A549 (cell line): ENCODE measurements at places on chromosomes 12 and 14.

DNA sequence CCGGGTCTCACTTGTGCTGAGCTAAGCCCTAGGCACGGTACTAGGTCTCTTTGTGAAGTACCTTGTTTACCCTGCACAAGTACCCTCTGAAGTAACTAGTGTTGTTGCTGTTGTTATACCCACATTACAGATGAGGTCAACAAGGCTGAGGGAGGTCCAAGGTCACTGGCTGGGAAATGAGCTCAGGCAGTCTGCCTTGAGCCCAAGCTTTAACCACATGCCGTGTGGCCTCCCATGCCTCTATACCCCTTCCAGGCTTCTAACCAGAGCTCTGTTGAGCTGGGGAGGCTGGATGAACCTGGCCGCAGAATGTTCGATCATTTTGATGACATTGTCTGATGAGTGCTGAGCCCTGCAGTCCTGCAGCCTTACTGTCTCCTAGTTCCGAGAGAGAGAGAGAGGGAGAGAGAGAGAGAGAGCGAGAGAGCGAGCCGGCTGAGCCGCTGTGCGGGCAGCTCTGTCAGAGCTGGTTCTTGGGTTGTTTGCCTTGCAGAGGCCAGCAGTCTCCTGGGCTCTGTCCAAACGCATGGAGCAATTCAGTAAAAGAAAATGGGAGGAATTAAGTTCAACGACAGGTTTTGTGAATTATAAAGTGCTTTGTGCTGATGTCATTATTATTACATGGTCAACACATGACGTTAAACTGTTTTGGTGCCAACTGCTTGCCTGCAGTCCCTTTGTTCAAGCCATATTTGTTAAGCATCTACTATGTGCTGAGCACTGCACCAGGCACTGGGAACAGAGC, 13.1 kb downstream of the JDP2 start:
- DNase-seq: no peak

GRCh38 chr14:105324080-105324778, 9.7 kb downstream of the PACS2 start:
- DNase-seq: no peak

GRCh38 chr14:21780429-21781084, 106.9 kb upstream of the OR4E1 start:
- DNase-seq: no peak

DNA sequence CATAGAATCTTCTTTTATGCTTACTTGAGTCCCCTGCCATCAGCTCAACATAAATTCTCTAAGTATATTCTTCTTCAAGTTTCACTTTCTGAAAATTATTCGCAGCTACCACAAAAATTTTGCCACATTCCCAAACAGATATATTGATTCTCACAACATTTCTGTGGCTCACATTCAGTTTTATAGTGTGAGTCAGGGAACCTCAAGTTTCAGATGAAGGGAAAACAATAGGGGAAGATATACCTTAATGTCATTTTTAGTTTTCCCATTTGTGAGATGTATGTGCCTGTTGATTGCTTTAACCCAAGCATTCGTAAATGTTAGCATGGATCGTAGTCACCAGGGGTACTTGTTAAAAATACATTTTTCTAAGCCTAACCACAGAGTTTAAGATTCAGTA, 465.8 kb downstream of the CCER1 start:
- DNase-seq: no peak

DNA sequence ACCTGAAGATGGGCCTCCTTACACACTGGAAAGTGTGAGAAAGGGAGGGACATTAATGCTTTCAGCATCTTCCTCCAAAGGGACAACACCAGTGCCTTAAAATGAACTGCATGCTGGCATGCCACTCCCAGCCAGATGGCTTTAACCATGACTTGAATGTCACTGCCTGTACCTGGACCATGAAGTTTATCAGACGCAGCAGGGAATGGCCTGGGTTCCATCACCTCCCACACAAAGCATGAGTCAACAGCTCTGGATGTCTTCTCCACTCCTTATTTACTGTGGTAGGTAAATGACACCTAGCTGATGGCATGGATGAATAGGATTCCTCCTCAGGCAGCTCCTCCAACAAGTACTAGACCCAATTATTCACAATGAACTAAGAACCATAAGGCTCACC, 645.6 kb downstream of the SOX5 start:
- DNase-seq: no peak

- DNase-seq: no peak
Measured at GRCh38 chr14:38960946-38961531, 142.0 kb downstream of the SEC23A start.

DNA sequence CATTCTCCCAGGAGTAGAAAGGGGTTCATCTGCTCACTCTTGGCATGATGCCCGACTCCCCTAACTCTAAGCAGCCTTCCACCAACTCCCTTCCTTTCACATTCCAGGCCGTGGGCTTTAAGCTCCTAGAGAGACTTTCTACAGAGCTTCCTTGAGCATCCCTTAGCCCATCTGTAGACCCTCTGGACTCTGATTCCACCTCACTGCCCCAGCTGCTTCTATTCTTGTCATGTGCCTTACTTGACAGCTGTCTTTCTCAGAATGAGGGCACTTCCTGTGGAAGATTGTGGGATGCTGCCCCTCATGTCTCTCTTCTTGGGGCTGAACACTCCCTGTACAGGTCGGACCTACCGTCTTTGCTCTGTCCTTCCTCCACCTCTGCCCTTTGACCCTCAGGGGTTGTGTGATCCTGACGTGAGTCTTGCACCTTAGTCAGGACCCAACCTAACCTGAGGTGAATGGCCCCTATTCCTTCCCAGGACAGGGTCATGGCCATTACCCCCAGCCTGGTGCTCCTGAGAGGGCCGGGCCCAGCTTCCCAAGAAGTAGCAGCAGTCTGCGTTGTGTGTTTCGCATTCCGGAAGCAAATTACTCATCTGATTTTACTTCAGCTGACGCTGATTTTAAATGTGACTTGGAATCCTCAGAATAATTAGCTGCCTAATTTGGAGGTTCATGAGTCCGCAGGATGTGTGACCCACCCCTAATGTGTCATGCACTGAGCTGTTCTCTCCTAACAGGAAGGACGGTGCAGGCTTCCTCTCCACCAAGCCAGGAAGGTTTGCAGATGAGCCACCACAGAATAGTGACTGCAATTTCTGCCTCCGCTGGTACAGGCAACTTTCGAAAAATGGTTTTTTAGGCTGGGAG, 2.7 kb upstream of the GALNT6 start:
- no peak for DNase-seq

DNA sequence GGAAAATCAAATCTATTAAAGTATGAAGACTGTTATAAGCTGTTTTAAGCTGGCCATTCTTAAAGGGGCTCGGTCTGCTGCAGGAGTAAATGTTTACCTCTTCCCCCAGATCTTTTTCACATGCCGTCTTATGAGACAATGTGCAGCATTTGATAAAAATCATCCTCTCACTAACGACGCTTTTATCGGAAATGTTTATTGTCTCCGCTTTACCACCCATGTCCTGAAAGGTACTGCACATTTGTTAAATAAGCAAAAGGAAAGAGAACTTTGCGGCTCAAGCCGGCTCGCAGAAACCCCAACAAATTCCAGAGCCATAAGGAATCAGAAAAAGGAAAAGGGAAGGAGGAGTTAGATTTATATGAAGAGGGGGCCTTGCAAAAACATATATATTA, 137.8 kb downstream of the HMGA2 start:
- no peak for DNase-seq

GRCh38 chr12:29691161-29691854, 92.4 kb downstream of the TMTC1 start:
- no peak for DNase-seq

- DNase-seq: peak; percentile 82
Measured at GRCh38 chr14:95098984-95099599, 58.2 kb downstream of the DICER1 start.

GRCh38 chr12:132746613-132747012, 15.0 kb downstream of the ANKLE2 start:
- no peak for DNase-seq

GRCh38 chr12:4477129-4477528, 31.5 kb upstream of the FGF6 start:
- no peak for DNase-seq

DNA sequence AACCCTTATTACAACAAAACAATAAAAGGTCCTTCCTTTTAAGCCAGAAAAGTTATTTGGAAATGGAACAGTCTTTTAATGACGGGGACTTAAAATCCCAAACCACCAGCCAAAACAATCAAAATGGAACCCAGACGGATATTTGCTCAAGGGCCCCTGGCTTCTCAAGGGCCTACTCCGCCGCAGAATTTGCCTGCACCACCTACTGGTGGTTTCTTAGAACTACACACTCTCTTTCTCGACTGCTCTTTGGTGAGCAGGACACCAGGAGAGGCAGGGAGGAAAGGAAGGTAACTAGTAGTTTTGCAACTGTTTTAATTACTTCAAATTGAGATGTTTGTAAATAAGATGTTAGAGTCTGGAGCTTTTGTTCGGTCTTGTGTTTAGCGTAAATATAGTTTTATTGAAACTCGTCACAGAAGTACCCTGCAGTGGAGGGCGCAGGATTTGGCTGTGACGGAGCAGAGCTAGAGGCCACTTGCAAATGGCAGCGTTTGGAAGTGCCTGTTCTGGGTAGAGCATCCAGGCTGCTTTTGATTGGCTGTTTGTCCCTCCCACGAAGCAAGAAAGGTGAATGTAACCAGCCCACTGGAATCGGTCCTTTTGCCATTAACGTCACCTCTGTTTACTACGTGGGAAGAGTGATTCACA, 238.5 kb downstream of the CACNA1C start:
- peak; percentile 60 for DNase-seq

- DNase-seq: no peak
Measured at GRCh38 chr12:68222326-68222725, 3.3 kb downstream of the IL26 start.

DNA sequence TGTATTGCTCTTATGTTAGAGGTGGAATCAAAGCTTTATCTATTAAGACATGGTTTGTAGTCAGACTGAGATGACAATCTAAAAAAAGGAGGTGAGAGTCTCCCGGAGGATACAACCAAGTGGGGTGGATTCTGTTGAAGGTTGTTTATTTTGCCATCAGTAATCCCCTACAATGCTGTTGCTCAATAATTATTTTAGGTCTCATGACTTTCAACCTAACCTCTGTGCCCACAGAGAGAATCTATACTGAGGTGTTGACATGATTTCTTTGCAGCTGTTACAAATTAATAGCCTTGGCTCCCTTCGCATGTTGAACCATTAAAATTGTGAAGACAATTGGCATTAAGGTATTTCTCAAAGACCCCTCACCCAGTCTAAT, 28.7 kb upstream of the FOS start:
- DNase-seq: no peak

DNA sequence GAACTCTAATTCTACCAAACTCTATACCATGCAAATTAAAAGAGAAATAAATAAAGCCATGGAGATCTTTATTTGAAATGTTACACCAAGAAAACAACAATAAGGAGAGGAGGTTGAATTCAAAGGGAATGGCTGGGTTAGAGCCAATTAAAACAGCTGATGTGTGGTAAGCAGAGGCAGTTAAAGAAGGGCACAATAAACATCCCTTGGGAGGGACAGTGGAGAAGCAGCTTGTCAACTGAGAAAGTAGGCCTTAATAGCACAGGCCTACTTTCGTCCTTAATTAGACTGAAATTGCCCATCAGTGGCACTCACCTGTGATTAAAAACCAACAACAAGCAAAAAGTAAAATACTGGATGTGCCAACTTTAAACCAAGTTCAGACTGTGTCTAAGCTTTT, 16.3 kb upstream of the NAV3 start:
- no peak for DNase-seq

DNA sequence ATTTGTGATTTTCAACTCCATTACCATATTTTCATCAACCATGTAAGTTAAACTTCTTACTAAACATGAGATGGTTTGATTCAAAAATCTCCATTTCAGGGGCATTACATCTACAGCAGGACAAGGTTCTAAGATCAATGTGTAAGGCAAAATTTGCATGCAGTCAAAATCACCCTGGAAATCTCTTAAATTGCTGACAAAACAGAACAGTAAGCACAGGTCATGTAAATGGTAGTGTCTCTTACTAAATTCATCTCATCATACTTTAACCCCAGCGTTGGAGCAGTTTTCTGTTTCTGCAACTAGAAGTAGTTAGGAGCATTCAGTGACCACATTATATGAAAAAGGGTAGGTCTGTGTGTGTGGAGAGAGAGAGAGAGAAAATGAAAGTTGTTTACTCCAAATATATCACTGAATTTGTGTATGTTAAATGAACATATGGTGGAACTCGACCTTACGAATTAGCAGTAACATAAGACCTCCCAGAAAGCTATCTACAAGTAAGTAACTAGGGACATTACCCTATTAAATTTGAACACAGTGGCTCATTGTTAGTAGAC, 227.5 kb downstream of the SSPN start:
- no peak for DNase-seq

DNA sequence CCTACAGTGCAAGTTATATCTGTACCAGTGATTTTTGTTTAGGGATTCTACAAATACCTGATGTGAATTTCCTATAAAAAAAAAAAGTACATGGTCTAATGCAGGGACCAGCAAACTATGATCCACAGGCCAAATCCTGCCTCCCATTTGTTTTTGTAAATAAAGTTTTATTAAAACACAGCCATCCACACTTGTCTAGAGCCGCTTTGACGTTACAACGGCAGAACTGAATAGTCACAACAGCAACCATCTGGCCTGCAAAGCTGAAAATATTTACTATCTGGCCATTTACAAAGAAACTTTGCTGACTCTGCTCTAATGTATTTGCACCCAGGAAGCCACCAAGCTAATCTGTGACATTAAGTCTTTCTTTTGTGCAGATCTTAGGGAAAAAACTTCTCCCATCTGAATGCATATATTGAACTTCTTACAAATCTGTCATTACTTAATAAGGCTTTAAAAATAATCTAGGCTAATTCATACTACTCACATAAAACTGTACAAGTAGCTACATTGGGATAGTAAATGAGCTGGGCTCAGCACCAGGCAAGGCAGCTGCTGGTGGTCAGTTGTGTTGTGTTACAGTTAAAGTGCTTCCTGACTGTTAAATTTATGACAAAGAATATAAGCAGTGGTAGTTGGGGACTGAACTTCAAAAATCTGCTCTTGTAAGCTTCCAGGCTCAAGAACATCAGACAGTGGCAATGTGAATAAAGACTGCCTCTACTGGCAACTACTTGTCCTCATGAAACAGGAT, 303.3 kb downstream of the MED13L start:
- no peak for DNase-seq

DNA sequence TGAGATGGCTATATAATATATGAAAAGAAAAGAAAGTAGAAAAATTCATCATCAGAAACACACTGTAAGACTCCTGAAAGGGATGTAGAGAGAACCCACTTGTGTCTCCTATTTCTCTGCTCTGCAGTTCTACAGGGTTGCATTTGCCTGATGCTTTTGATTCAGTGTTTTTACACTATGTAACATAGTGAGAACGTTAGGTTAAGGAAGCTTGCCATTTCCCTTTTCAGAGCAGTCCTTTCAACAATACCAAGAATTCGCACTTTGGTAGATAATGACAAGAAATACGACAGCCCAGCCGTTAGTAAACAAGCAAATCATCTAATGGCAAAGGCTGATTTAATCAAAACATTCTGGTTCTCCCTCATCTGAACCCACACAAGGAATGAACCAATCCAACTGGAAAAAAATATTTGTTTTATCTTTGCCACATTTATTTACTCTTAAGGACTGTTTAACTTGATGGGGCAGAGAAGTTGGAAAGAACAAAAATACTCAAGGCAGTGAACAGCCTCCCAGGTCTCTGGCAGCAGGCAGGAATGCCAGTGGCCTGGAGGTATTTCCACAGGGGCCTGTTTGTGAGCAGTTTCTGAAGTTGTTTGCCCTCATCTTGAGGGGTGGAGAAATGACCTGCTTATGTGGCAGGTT, 30.8 kb upstream of the SOCS2 start:
- DNase-seq: no peak
